EL (cell line): ENCODE measurements at places on chromosomes 6 and 20.

- DNase-seq = peak; percentile 79
Observed at GRCh38 chr20:34066476-34067090, 45.5 kb downstream of the EIF2S2 start.

GRCh38 chr6:24718449-24719124, 367 bp downstream of the C6orf62 start:
- DNase-seq = no peak

- DNase-seq = no peak
Observed at GRCh38 chr20:58942549-58942948, 38.5 kb upstream of the NELFCD start.

DNA sequence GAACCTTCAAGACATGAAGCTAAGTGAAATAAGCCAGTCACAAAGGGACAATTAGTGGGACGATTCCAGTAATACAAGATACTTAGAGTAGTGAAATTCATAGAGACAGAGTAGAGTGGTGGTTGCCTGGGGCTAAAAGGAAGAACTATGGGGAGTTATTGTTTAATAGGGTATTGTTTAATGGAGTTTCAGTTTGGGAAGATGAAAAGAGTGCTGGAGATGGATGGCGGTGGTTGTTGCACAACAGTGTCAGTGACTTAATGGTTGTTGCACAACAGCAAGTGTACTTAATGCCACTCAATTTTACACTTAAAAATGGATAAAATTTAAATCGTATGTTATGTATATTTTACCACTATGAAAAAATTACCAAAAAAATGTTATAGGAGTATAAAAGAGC, 209.7 kb upstream of the TENT5A start:
- DNase-seq = no peak

DNA sequence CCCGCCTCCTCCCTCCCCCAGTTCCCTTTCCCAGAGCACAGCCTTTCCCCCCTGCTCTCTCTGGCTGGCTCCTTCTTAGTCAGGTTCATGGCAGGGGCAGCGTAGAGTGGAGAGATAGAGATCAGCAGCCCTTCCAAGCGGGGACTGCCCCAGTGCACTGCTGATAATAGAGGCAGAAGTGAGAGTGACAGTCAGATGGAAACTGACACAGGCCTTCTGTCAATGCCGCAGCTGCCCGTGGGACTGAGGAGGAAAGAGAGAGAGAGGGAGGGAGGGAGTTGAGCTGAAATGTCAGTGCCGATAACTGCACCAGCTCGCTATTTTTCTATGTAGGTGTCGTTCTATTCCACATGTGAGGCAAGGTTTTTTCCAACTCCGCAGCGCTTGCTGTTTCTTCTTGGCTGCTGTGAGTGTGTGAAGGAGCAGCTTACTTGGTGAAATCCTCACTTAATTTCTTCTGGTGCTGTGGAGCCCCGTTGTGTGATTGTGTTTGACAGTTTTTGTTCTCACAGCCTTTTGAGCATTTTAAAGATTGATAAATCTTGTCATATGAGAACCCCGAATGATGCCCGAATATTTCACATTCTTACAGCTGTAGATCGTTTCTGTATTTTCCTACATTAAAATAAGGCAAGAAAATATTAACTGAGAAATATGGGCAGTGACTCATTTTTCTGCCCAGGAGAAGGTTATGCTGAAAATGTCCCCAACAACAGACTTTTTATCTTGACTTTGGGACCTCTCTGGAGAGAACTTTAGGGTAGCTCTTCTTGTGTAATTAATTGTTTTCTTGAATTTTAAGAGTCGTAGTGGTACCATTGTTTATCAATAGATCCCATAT, 386.4 kb upstream of the MMS22L start:
- DNase-seq = peak; percentile 3

DNA sequence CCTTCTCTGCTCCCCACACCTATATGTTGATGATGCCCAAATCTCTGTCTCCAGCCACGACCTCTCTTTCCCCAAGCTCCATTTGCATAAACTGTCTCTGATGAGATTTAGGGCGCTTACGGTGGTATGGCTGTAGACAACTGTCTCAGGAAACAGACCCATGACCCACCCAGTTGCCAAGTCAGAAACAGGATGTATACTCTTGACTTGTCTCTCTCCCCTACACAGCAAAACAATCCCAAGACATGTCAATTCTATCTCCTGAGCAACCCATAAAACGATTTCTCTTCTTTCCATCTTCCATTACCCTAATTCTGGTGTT, 13.9 kb downstream of the GNL1 start:
- DNase-seq = no peak

DNA sequence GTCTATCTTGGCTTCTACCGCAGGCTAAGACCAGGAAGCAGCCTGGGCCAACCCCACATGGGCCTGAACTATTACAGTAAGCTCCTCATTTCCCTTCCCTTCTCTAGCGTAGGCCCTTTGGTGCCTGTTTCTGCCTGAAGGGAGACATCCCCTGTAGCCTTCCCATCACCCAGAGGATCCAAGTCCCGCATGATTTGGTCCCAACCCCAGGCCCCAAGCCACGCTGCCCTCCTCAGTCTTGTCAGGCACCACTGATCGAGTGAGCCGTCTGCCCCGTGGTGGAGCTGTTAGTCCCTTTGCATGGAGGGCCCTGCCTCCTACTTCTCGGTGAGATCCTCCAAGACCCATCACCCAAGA, 46.4 kb downstream of the EBF4 start:
- no peak for DNase-seq
